ENCODE measurements at places on chromosomes 13 and 19.

- no peak overlapping the region for H3K27ac ChIP-seq
- no peaks in the 10 kb centered on the region for H3K27me3 ChIP-seq
- DNase-seq = no peak
- no peaks in the 10 kb centered on the region for H3K36me3 ChIP-seq
- H3K4me1 ChIP-seq = no peaks in the 10 kb centered on the region
These were observed 223.6 kb downstream of the TM9SF2 start for GRCh38 chr13:99724633-99725517.

- H3K4me3 ChIP-seq = no peak overlapping the region
- no peak for DNase-seq
- H3K27me3 ChIP-seq = no peaks in the 10 kb centered on the region
- no peaks in the 10 kb centered on the region for H3K36me3 ChIP-seq
- H3K4me1 ChIP-seq = peaks cover 5% of the 10 kb centered on the region
These were observed 1.8 kb upstream of the ZNF331 start for GRCh38 chr19:53536225-53536548.

DNA sequence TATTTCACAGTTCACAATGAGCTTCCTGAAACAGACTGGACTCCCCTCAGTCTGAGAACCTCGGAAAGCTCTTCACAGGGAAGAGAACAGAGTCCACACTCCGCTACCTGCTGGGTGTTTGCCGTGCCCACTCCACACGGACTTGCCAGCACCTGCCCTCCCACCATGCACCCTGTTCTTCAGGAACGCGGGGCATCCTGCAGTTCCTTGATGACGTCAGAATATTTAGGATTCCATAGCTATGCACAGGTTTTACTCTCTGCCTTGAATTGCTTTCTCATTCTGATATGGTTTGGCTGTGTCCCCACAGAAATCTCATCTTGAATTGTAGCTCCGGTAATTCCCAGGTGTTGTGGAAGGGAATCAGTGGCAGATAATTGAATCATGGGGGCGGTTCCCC lies 74.4 kb upstream of the FARP1 start:
- H3K36me3 ChIP-seq = no peaks in the 10 kb centered on the region
- H3K27ac ChIP-seq = no peak overlapping the region
- no peaks in the 10 kb centered on the region for H3K4me1 ChIP-seq
- no peak overlapping the region for H3K4me3 ChIP-seq
- no peaks in the 10 kb centered on the region for H3K27me3 ChIP-seq

DNA sequence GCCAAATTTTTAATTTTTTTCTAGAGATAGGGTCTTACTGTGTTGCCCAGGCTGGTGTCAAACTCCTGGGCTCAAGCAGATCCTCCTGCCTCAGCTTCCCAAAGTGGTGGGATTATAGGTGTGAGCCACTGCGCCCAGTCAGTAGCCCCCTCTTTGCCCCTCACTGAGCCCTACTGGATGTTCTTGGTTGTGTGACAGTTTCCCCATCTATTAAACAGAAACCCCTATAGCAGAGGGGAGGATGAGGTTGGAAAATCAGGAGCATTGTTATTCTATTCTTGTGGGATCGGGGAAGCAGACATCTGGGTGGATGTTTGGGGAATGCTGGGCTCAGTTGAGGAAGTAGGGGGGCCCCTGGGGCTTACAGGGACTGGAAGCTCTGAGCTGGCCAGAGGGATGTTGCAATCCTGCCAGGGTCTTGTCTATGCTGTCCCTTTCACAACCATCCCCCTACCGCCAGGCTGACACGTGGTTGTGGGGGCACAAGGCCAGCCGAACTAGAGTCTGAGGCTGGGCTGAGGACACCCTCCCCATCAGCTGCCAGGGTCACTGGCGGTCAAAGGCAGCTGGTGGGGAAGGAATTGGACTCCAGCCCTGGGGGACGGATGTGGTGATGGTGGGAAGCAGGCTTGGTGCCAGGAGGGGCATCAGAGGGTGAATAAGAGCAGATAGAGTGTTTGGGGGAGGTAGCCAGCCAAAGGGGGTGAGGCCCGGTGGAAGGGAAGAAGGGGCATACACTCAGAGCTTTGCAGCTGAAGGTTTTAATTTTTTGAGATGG lies 10.9 kb downstream of the APOC1 start:
- H3K27ac ChIP-seq = peak overlapping the region; percentile 39
- H3K4me1 ChIP-seq = peaks cover 4% of the 10 kb centered on the region
- peak; percentile 85 for DNase-seq
- H3K4me3 ChIP-seq = no peak overlapping the region

- H3K27ac ChIP-seq = no peak overlapping the region
- no peak for DNase-seq
- no peaks in the 10 kb centered on the region for H3K4me1 ChIP-seq
- H3K27me3 ChIP-seq = no peaks in the 10 kb centered on the region
- H3K36me3 ChIP-seq = no peaks in the 10 kb centered on the region
These were observed 292.8 kb downstream of the DCLK1 start for GRCh38 chr13:35838356-35838755.

DNA sequence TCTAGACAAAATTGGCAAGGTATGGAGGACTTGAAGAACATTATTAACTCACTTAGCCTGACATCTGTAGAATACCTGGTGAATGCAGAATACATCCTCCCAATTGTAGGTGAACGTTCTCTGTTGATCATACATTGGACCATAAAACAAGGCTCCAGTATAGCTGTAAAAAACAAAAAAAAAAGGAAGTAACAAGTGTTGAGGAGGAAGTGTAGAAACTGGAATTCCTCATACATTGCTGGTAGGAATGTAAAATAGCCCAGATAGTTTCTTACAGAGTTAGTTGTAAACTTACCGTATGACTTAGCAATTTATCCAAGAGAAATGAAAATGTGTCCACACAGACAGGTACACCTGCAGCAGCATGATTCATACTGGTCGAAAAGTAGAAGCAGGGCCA lies 44.8 kb downstream of the TSSK6 start:
- DNase-seq = no peak
- no peak overlapping the region for H3K27ac ChIP-seq
- no peaks in the 10 kb centered on the region for H3K4me1 ChIP-seq
- H3K27me3 ChIP-seq = no peaks in the 10 kb centered on the region
- peaks cover 56% of the 10 kb centered on the region for H3K36me3 ChIP-seq

DNA sequence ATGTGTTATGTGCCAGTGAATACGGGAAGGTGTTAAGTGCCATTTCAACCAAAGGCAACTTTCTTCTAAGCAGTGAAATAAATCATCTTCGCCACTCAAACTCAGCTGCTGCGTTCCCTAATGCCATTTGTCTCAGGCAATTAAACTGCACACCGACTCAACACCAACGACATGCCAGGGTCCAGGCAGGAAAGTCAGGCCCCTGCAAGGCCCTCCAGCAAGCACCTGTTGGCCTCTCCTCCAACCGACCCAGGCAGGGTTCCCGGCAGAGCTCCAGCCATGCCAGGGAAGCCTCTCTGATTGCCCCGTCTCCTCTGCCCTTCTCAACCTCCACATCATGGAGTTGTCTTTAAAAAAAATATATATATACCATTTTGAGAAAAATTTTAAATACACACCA lies 21.8 kb downstream of the SAFB2 start:
- no peak overlapping the region for H3K27ac ChIP-seq
- no peak for DNase-seq
- peaks cover 100% of the 10 kb centered on the region for H3K36me3 ChIP-seq
- H3K4me3 ChIP-seq = no peak overlapping the region
- H3K27me3 ChIP-seq = no peaks in the 10 kb centered on the region

DNA sequence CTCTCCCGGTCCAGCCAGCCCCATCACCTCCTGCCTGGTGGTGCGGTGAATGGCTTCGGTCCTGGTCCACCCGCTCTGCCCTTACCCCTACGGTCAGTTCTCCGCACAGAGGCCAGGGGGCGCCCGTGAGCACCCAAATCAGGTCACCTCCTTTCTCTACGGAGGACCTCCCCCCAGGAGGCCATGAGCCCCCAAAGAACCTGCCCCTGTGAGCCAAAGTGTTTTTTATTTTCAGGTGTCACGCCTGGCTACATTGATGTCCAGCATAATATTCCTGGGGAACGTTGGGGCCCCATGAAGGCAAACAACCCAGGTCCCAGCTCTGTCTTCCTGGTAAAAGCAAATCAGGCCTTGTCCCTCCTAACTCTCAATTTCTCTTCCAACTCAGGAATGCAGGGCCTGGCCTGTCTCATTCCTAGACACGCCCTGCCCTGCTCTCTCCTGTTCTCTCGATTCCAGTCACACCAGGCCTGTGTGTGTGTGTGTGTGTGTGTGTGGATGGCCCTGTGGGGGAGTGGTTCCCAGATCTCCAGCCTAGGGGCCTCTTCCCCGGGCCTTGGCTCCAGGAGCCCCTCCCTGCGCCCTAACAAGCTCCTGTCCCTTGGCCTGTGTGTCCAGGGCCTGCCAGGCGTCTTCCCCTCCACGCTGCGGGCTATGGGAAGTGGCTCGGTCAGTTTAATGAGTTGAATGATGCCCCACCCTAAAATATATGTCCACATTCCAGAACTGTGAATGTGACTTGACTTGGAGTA lies 9.7 kb upstream of the GIPC1 start:
- peak; percentile 69 for DNase-seq
- H3K27ac ChIP-seq = peak overlapping the region; percentile 78
- peaks cover 4% of the 10 kb centered on the region for H3K4me1 ChIP-seq
- H3K4me3 ChIP-seq = no peak overlapping the region

DNA sequence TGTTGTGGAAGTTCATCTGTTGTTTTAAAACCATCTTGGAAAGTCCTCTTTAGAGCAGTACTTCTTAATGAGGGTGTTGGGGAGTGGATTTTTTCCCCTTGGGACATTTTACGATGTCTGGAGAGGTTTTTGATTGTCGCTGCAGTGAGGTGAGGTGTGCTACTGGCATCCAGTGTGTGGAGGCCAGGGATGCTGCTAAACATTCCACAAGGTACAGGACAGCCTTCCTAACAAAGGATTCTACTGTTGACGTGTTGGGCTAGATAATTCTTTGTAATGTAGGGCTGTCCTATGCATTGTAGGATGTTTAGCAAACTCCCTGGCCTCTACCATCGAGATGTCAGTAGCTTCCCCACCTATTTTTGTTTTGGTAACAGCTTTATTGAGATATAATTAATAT lies 33.3 kb downstream of the NAA16 start:
- H3K4me1 ChIP-seq = no peaks in the 10 kb centered on the region
- DNase-seq = no peak
- no peak overlapping the region for H3K27ac ChIP-seq
- no peak overlapping the region for H3K4me3 ChIP-seq

GRCh38 chr13:112569821-112570220 lies 18.1 kb downstream of the TUBGCP3 start:
- no peaks in the 10 kb centered on the region for H3K27me3 ChIP-seq
- H3K4me3 ChIP-seq = no peak overlapping the region
- no peak for DNase-seq
- no peak overlapping the region for H3K27ac ChIP-seq
- peaks cover 22% of the 10 kb centered on the region for H3K4me1 ChIP-seq

- no peaks in the 10 kb centered on the region for H3K4me1 ChIP-seq
- no peaks in the 10 kb centered on the region for H3K36me3 ChIP-seq
- H3K4me3 ChIP-seq = no peak overlapping the region
- H3K27me3 ChIP-seq = no peaks in the 10 kb centered on the region
These were observed 89.7 kb downstream of the HSPH1 start for GRCh38 chr13:31072041-31072440.

DNA sequence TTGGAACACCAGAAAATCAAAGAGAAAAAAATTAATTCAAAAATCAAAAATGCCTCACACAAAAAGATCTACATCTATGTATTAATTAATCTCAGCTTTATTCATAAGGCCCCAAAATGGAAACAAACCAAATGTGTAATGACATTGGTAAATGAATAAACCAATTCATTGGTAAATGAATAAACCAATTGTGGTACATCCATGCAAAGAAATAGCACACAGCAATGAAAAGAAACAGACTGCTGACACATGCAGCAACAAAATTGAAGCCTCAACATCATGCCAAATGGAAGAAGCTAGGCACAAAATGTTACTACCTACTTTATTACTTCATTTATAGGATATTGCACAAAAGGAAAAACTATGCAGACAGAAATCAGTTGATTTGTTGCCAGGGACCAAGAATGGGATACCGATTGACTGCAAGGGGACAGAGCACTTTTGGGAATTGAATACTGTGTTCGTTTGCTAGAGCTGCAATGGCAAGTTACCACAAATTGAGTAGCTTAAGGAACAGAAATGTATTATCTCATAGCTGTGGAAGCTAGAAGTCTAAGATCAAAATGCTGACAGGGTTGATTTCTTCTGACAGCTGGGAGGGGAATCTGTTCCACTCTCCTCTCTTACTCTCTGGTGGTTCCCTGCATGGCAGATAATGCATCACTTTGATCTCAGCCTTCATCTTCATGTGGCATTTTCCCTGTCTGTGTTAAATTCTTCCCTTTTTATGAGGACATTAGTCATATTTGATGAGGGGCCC lies 252.8 kb downstream of the RFC3 start:
- no peak overlapping the region for H3K4me3 ChIP-seq
- H3K36me3 ChIP-seq = no peaks in the 10 kb centered on the region
- H3K27me3 ChIP-seq = no peaks in the 10 kb centered on the region

GRCh38 chr19:4935444-4935843 lies 26.1 kb downstream of the UHRF1 start:
- peaks cover 7% of the 10 kb centered on the region for H3K36me3 ChIP-seq
- no peak overlapping the region for H3K4me3 ChIP-seq
- peaks cover 8% of the 10 kb centered on the region for H3K4me1 ChIP-seq
- H3K27me3 ChIP-seq = no peaks in the 10 kb centered on the region
- DNase-seq = no peak

DNA sequence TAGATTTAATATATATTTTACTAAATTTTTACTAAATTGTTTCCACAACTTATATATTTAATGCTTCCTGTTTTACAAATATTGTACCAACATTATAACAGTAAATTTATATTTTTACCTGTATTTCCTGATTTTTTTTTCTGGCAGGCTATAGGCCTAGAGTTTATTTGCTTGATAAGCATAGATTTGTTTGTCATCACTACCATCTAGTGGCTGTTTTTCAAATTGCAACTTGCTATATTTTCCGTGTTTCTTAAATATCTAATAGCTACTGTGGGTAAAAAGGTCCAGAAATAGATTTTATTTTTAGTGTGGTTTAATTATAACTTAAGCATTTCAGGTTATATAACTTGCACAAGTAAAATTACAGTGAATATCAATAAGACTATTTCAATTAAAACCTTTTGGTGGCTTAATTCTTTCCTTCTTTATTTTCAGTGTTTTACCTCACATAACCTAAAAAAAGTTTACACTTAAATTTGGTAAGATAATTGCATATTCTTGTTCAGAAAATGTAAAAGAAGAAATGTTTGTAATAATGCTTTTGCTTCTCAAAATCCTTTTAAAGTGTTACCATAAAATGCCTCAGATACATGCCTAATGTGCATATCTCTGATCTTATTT lies 60.6 kb downstream of the NDFIP2 start:
- no peak overlapping the region for H3K4me3 ChIP-seq
- no peak overlapping the region for H3K27ac ChIP-seq
- no peaks in the 10 kb centered on the region for H3K27me3 ChIP-seq
- no peaks in the 10 kb centered on the region for H3K4me1 ChIP-seq
- H3K36me3 ChIP-seq = no peaks in the 10 kb centered on the region
- DNase-seq = no peak

DNA sequence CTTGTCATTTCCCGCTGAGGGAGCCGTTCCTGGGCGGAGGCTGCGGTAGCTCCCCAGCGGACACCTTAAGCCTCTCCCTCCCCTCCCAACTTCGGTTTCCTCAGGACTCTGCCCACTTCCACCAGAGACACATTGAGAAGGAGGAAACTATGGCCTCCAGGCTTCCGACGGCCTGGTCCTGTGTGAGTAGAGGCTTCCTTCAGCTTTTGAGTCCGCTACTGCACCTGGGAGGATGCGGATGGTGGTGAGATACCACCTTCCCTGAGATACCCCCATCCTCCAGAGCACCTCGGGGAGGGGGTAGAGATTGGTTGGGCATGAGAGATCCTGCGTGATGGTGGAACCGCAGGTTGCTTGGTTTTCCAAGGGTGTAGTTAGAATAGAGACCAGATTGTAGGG lies 955 bp downstream of the ZNF274 start:
- peaks cover 75% of the 10 kb centered on the region for H3K36me3 ChIP-seq
- peak overlapping the region; percentile 99 for H3K27ac ChIP-seq
- H3K4me1 ChIP-seq = peaks cover 11% of the 10 kb centered on the region
- DNase-seq = no peak
- H3K27me3 ChIP-seq = no peaks in the 10 kb centered on the region
